ENCODE measurements at places on chromosomes 16 and 17.

- H3K27me3 ChIP-seq: no peaks in the 10 kb centered on the region
- H3K4me3 ChIP-seq: no peak overlapping the region
- no peak overlapping the region for H3K27ac ChIP-seq
- H3K4me1 ChIP-seq: peaks cover 24% of the 10 kb centered on the region
These were observed 408.4 kb downstream of the CPPED1 start for GRCh38 chr16:12395268-12395667.

DNA sequence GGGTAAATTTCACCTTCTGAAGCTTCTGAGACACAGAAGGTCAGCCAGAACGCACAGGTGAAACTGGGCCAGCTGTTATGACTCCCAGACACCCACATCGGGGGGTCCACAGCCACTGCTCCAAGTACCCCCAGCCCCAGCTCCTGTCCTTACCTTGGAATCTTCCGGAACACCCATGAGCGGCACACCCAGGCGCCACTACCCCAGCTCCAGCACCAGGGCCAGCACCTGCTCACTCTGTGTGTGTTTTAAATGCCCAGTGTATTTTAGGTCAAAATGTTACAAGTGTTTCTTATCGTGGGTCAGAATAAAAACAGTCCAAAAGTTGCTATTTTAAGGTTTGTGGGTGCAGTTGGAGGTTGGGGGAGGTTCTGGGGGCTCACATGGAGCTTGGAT, 116.3 kb downstream of the RMI2 start:
- no peaks in the 10 kb centered on the region for H3K27me3 ChIP-seq
- no peak overlapping the region for H3K27ac ChIP-seq
- H3K4me1 ChIP-seq: no peaks in the 10 kb centered on the region

DNA sequence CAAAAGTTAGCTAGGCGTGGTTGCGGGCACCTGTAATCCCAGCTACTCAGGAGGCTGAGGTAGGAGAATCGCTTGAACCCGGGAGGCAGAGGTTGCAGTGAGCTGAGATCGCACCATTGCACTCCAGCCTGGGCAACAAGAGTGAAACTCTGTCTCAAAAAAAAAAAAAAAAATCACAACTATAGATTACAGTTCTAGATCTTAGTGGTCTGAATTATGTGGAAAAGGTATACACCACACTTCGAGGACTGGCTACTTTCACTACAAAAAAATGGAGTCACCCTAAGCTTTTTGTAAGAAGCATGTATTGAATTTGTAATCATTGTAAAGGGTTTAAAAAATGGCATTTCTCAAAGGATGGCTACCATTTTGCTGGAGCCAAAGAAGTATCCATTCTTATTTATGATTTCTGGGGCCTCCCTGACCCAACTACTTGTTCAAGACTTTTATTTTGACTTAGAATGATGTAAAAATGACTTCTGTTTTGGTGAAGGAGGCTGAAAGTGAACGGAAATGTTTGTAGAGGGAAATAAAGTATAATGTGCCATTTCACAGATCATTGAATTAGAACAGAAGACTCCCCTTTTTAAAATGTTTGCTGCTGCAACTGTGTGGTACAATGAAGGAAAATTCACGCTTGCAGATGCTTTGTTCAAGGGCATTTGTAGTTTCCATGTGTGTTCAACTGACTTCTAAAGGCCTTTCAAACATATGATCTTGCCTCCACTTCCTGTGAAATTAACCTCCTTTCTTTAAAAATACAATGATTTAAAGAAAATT, 37.1 kb upstream of the NOL11 start:
- H3K27ac ChIP-seq: peak overlapping the region; percentile 41
- no peaks in the 10 kb centered on the region for H3K27me3 ChIP-seq
- H3K4me1 ChIP-seq: peaks cover 7% of the 10 kb centered on the region
- peaks cover 45% of the 10 kb centered on the region for H3K36me3 ChIP-seq

DNA sequence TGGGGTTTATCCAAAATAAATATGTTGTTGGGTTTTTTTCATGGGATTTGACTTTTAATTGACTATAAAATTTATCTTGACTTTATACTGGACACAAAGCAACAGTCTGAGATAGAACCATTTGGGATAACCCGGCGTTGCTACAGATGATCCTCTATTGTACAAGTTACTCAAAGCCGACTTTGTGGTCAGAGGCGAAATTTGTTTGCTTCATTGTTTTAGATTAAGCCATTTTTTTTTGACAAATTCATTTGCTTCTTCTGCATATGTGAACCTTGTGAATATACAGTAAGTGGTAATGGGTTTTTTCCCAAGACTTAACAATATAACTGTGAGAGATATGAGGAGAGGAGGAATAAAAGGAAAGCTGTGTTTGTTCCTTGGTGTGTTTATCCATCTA, 11.8 kb downstream of the MYO1D start:
- no peak overlapping the region for H3K4me3 ChIP-seq
- H3K27me3 ChIP-seq: peaks cover 11% of the 10 kb centered on the region
- H3K4me1 ChIP-seq: no peaks in the 10 kb centered on the region
- no peaks in the 10 kb centered on the region for H3K36me3 ChIP-seq
- no peak for DNase-seq

DNA sequence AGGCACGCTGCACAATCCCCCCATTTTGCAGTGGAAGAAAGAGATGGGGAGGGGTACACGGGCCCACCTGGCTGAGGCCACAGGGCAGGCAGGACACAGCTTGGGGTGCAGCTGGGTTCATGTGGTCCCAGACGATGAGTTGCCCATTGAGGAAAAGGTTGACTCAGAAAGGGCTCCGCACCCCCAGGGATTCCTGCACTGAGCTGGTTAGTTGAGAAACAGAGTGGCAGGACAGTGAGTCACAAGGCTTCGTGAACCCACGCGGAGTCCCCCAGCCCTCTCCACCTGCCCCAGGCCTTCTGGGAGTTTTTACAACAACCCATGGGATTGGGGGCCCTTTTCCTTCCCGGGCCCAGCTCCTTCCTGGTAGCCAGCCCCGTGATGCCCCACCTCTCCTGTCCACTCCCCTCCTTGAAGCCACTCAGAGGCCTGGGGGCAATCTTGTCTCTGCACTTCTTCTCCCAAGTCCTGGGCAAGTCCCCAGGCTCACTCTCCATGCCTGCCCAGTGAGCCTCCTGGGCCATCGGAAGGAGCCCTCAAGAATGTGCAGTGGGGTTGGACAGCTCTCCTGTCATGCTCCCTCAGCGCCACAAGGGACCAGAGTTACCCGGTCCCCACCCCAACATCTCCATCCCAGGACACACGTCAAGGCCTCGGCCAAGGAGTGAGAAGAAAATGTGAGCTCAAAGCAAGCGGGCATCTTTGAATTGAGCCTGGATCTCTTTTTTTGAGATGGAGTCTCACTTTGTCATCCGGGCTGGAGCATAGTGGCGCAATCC, 251.2 kb downstream of the PARN start:
- no peak for DNase-seq
- no peak overlapping the region for H3K27ac ChIP-seq
- no peak overlapping the region for H3K4me3 ChIP-seq
- no peaks in the 10 kb centered on the region for H3K4me1 ChIP-seq

DNA sequence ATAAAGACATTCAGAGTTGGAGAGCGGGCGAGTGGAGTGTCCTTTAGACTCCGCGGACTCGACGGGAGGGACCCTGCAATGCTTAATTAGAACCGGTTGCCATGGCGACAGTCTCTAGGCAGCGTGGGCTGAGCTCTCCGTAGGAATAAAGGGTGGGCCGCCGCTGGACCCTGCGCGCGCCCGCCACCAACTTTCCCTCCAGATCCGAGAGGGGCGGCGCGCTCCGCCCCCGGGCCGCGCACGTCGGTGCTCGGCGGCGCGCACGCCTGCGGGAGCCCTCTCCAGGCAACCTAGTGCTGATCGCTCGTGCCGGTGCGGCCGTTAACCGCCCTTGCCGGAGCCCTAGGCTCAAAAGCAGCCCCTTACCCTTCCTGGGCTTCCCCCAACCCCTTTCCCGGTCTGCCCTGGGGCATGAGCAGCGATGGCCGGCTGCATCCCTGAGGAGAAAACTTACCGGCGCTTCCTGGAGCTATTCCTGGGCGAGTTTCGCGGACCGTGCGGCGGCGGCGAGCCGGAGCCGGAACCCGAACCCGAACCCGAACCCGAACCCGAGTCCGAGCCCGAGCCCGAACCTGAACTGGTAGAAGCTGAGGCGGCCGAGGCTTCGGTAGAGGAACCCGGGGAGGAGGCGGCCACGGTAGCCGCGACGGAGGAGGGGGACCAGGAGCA, at the start of gene PPM1E:
PPM1E (plus strand) TSS at position 278 of the 669 bp plus-strand sequence.
- no peak within 1 kb of the TSS for H3K27ac ChIP-seq
- DNase-seq: no peak
- peaks cover 64% of the 10 kb centered on the region for H3K27me3 ChIP-seq
- H3K4me3 ChIP-seq: peak within 1 kb of the TSS; percentile 89
- H3K36me3 ChIP-seq: peaks cover 2% of the 10 kb centered on the region

- no peak overlapping the region for H3K27ac ChIP-seq
- peaks cover 12% of the 10 kb centered on the region for H3K36me3 ChIP-seq
- peaks cover 30% of the 10 kb centered on the region for H3K4me1 ChIP-seq
These were observed 51.1 kb upstream of the MEAK7 start for GRCh38 chr16:84555418-84556196.

DNA sequence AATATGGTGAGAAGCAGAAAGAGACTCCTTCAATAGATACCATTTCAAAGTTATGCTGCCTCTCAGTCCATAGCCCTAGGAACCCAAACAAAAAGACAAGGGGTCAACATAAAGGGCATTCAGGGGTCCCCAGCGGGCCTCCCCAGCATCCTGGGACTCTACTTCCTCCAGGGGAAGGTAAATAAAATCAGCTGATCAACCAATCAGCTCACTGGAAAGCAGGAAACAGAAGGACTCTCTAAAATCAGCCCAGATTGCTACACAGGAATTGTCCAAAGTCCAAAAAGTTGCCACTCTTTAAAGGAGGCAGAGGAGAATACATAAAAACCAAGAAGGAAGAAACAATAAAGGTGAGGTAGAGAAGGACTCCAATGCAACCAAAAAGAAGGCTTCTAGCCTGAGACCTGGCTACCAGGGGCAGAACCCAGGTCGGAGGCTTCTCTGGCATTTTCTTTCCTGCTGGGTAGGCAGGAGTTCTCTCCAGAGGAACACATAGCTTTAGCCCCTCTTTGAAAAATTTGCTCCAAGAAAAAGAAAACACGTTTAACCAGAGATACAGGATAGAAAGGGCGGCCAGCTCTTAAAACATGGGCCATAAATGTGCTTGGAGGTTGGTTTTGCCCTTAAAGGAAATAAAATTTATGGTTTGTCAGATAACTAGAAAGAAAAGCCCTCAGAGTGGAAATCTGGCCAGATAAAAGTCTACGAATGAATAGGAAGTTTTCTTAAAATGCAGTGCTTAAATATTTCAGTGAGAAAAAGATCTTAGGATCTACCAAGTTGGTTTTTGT, 404.6 kb downstream of the SOX9 start:
- H3K4me1 ChIP-seq: no peaks in the 10 kb centered on the region
- H3K27ac ChIP-seq: no peak overlapping the region
- H3K27me3 ChIP-seq: peaks cover 21% of the 10 kb centered on the region
- H3K36me3 ChIP-seq: no peaks in the 10 kb centered on the region

DNA sequence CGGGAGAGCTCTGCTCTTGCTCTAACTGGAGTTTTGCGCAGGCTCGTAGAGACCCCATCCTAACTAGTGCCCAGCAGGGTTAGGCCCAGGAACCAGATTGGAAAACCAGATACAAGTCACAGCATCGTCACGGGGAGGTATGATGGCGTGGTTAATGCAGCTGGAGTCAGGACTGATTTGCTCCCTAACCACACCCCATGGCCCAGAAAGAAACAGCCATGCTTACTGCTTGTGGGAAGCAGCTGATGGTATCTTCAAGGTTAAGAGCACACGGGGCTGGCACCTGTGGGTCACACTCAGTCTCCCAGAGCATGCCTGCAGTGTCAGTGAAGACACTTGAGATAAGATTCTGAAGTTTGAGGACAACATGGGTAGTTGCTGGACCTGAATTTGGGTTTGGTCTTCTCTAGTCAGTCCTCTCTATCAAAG, 60.2 kb downstream of the WIPI1 start:
- peaks cover 8% of the 10 kb centered on the region for H3K36me3 ChIP-seq
- no peaks in the 10 kb centered on the region for H3K27me3 ChIP-seq
- peaks cover 24% of the 10 kb centered on the region for H3K4me1 ChIP-seq
- H3K4me3 ChIP-seq: no peak overlapping the region
- no peak for DNase-seq

DNA sequence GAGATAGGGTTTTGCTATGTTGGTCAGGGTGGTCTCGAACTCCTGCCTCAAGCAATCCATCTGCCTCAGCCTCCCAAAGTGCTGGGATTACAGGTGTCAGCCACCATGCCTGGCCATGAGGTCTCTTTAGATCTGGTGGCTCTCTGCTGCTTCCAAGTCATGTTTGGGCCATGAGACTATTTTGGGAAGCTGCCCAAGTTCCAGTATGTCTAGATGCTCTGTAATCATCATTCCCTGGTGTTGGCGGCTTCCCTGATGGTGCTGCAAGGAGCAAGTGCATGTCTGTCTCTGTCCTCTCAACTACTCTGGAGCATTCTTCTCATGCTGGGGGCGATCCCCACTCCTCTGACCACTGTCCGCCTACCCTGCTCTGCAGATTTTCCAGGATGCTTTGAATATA, 6.4 kb upstream of the ODF4 start:
- H3K27me3 ChIP-seq: peaks cover 40% of the 10 kb centered on the region
- no peak overlapping the region for H3K27ac ChIP-seq
- H3K36me3 ChIP-seq: peaks cover 3% of the 10 kb centered on the region
- H3K4me1 ChIP-seq: peaks cover 5% of the 10 kb centered on the region
- no peak overlapping the region for H3K4me3 ChIP-seq

DNA sequence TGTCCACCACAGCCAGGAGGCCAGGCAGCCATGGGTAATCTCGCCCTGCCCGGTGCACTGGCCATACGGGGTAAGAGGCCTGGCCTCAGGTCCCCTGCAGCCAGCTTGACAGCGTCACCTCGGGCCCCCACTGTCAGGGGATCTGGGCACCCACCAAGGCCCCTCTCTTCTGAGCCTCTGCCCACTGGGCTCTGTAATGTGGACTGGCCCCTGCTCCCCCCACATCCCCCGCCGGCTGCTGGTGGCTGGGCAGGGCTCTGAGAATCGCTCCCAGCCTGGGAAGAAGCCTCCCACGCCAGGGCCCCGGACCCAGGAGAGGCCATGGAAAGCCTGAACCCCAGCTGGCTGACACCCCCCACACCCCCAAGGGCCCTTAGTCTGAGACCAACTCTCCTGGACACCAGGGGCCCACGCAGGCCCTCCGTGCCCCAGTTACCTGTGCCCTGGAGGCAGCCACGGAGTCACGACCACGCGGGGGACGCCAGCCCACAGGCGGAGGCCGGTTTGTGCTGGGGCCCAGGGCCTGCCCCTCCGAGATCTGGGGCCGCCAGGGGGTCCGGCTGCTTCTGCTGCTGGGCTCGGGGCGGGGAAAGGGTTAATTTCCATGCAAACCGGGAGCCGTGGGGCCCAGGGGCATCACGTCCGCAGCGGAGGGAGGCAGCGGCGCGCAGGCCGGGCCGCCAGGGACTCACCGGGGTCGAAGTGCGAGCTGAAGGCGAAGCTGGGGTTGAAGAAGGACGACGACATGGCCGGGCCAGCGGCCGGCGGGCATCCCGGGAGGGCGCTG, at the start of gene PVALEF:
PVALEF (plus strand) TSS at position 262 of the 787 bp plus-strand sequence. CDS start 15,720 bp downstream, outside the sequence.
- DNase-seq: no peak
- no peak within 1 kb of the TSS for H3K27ac ChIP-seq
- peak within 1 kb of the TSS; percentile 22 for H3K4me3 ChIP-seq
- peaks cover 33% of the 10 kb centered on the region for H3K27me3 ChIP-seq
- H3K36me3 ChIP-seq: peaks cover 2% of the 10 kb centered on the region
- H3K4me1 ChIP-seq: no peaks in the 10 kb centered on the region

GRCh38 chr16:4734063-4734729, at the start of the genes ANKS3 and DNAAF8:
ANKS3 (minus strand) TSS chr16:4734271; CDS start chr16:4730149, 4,122 bp downstream.
DNAAF8 (plus strand) TSS chr16:4734537; CDS start chr16:4736515, 1,978 bp downstream.
- H3K27me3 ChIP-seq: no peaks in the 10 kb centered on the region
- peak within 1 kb of the TSS; percentile 63 for H3K27ac ChIP-seq
- H3K4me1 ChIP-seq: peaks cover 19% of the 10 kb centered on the region
- peak within 1 kb of the TSS; percentile 92 for H3K4me3 ChIP-seq
- peak; percentile 63 for DNase-seq

GRCh38 chr17:44385287-44386181, 3.9 kb downstream of the ITGA2B start:
- peak; percentile 57 for DNase-seq
- H3K27me3 ChIP-seq: peaks cover 39% of the 10 kb centered on the region
- H3K4me3 ChIP-seq: peak overlapping the region; percentile 76
- H3K4me1 ChIP-seq: peaks cover 9% of the 10 kb centered on the region

GRCh38 chr16:8537691-8538342, 52.5 kb downstream of the TMEM114 start:
- H3K27me3 ChIP-seq: peaks cover 11% of the 10 kb centered on the region
- no peak overlapping the region for H3K4me3 ChIP-seq
